ENCODE measurements at places on chromosomes 7 and 10. TPM values are rescaled to one million over a fixed set of nuclear protein-coding genes. Genes with fewer than 3 reads are reported as not detected.

MBL2 gene
- total RNA-seq = not detected

FRG2B gene
- total RNA-seq = not detected

FXYD4 gene
- total RNA-seq = not detected

SPRN gene
- total RNA-seq = not detected

LDB3 gene
- total RNA-seq = 13.2 TPM

FAM241B gene
- total RNA-seq = 6.3 TPM

NPTX2 gene
- total RNA-seq = 12.6 TPM

OPN4 gene
- not detected for total RNA-seq

DNA sequence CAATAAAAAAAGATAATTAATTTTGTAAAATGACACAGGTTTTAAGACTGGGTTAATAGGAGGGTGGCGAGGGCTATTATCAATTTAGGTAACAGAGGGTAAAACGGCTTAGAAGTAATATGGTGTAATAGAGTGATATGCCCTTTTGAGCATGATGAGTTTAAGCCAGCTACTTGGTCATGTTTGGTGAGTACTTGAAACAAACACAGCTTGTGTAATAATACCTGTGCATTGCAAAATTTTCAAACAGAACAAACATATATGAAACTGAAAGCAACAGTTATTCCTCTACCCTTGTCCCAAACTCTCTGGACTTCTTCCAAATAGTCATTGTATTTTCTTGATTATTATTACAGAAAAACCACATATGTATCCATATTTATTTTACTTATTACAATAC is 241.7 kb downstream of the MAGI2 start:
- H3K4me1 ChIP-seq = no peaks in the 10 kb centered on the region
- no peak for DNase-seq
- H3K4me3 ChIP-seq = no peak overlapping the region
- H3K27me3 ChIP-seq = no peaks in the 10 kb centered on the region
- no peak overlapping the region for H3K27ac ChIP-seq
- H3K36me3 ChIP-seq = no peaks in the 10 kb centered on the region

DNA sequence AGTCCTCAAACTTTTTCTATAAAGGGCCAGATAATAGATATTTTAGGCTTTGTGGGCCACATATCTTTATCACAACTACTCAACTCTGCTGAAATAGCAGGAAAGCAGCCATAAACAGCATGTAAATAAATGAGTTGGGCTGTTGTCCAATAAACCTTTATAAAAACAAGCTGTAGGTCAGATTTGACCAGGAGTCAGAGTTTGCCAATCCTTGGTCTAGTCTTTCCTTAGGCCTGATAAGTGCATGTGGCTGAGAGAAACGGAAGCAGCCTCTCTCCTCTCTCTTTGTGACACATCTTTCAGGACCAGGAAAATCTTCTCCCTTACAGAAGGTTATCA is 724.5 kb downstream of the GRID1 start:
- H3K4me1 ChIP-seq = peaks cover 16% of the 10 kb centered on the region
- H3K27ac ChIP-seq = no peak overlapping the region
- no peaks in the 10 kb centered on the region for H3K27me3 ChIP-seq
- DNase-seq = no peak
- H3K4me3 ChIP-seq = no peak overlapping the region
- H3K36me3 ChIP-seq = no peaks in the 10 kb centered on the region

DNA sequence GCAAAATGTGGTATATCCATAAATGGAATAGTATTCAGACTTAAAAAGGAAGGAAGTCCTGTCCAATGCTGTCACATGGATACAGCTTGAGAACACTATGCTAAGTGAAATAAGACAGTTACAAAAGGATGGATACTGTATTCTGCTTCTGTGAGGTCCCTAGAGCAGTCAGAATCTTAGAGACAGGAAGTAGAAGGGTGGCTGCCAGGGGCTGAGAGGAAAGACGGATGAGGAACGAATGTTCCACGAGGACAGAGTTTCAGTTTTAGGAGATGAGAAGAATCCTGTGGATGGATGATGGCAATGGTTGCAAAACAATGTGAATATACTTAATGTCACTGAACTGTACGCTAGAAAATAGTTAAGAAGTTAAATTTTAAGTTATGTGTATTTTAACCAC is 3.8 kb downstream of the PRKCQ start:
- H3K4me1 ChIP-seq = peaks cover 3% of the 10 kb centered on the region
- DNase-seq = no peak
- H3K27ac ChIP-seq = no peak overlapping the region
- no peaks in the 10 kb centered on the region for H3K36me3 ChIP-seq
- peaks cover 42% of the 10 kb centered on the region for H3K27me3 ChIP-seq
- H3K4me3 ChIP-seq = no peak overlapping the region

DNA sequence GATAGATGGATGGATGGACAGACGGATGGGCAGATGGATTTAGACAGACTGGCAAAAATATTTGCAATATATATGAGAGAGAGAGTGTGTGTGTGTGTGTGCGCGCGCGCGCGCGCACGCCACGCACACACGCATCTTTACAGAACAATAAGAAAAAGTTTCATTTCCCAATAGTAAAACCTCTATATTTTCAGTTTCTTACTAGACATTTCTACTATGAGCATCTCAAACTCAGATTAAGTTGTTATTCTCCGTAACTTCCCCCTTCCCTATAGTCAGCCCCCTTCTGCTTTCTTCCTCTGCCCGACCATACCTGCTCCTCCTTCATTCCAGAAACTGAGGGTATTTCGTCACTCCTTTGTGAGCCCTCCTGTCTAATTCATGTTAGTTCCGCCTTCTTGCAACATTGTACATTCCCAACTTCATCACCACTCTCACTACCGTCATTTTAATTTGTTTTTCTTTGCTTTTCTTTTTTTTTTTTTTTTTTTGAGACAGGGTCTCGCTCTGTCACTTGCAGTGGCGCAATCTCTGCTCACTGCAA is 154.4 kb upstream of the SH2B2 start:
- H3K4me1 ChIP-seq = no peaks in the 10 kb centered on the region
- no peak for DNase-seq
- H3K4me3 ChIP-seq = no peak overlapping the region
- H3K27ac ChIP-seq = no peak overlapping the region

DNA sequence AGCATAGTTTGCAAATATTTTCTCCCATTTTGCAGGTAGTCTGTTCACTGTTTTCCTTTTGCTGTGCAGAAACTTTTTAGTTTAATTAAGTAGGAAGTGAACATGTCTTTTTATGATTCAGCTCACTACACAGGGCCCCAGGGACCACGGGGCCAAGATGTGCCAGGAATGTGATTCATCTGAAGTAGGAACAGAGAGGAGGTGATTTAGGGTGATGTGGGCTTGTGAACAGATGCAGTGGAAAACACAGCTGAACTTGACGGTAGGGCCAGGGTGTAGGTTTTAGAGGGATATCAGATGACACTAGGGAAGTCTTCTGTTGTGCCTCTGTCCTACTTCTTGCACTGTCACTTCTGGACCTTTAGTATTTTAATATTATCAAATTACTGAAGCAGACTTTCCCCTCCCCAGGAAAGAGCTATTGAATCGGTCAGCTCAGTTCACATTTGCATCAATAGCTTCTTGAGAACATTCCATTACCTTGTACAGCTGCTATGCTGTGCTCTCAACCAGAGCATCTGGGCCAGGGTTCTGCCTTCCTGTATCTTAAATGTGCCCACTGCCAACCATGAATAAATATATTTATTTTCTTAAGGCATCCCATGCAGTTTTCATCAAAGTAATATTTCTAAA is 96.9 kb downstream of the OSBPL3 start:
- H3K4me3 ChIP-seq = no peak overlapping the region
- no peak overlapping the region for H3K27ac ChIP-seq
- no peaks in the 10 kb centered on the region for H3K27me3 ChIP-seq
- DNase-seq = peak; percentile 75

DNA sequence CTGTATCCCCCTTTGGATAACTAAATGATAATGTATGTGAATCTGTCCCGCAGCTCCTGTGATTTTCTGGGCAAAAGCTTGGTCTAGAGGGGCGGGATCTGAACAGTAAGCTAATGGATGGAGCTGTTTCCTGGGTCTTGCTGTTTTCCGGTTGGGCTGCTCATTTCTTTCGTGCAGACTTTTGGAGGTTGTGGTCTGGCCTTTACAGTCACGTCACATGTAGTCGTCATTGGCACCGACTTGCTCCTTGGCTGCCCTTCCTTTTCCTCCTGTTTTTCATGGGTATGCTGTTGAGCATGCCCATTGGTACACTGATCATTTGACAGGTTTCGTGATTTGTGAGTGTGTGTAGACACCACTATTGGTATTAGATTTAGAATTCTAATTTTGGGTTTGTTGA is 2.0 kb downstream of the FBH1 start:
- H3K4me3 ChIP-seq = no peak overlapping the region
- H3K36me3 ChIP-seq = peaks cover 13% of the 10 kb centered on the region
- peaks cover 51% of the 10 kb centered on the region for H3K4me1 ChIP-seq
- no peak for DNase-seq
- no peak overlapping the region for H3K27ac ChIP-seq

DNA sequence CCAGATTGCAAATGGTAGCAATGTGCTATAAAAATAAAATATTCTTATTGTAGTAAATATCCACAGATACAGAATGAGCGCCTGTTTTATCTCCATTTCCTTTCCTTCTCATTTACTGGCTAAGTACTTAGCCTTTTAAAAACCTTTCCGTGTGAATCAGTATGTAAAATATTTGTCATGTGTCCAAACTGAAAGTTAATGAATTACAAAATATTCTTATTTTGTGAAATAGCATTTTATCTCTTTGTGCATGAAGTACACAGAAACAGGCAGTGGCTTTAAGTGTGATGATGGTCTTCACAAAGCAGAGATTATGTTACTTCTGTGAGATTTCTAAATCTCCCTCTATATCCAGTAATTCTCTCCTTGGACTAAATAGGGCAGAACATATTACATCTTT is 56.7 kb upstream of the KIAA1217 start:
- no peaks in the 10 kb centered on the region for H3K4me1 ChIP-seq
- H3K27me3 ChIP-seq = no peaks in the 10 kb centered on the region
- H3K27ac ChIP-seq = no peak overlapping the region
- no peak overlapping the region for H3K4me3 ChIP-seq
- DNase-seq = no peak

DNA sequence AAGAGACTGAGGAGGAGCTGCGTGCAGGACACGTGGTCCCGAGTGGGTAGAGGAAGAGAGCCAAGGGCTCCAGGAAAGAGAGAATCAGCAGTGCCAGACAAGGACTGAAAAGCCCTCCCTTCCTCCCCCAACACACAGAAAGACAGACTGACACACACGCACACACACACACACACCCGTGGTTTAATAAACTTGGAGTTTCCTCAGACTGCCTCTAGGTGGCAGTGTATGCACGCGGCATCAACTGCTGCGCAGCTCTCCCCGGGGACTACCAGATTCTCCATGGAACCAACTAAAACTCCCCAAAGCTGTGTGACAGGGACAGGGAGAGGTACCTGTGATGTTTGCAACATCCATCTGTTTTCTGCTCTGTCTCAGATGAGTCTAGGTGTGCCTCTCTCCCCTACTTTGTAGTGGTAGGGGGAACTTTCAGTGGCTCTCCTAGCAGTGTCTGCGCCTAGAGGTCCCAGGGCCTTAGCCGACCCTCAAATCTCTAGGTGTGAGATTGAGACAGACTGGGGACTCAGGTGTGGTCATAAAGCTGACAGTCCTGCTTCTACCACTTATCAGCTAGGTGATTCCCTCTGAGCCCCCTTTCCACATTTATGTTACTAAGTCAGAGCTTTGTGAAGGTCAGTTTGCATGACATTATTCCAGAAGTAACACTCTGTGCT is 9.3 kb upstream of the TSPAN14 start:
- no peaks in the 10 kb centered on the region for H3K27me3 ChIP-seq
- no peak overlapping the region for H3K27ac ChIP-seq
- H3K4me1 ChIP-seq = peaks cover 9% of the 10 kb centered on the region
- peak; percentile 79 for DNase-seq
- H3K4me3 ChIP-seq = no peak overlapping the region

DNA sequence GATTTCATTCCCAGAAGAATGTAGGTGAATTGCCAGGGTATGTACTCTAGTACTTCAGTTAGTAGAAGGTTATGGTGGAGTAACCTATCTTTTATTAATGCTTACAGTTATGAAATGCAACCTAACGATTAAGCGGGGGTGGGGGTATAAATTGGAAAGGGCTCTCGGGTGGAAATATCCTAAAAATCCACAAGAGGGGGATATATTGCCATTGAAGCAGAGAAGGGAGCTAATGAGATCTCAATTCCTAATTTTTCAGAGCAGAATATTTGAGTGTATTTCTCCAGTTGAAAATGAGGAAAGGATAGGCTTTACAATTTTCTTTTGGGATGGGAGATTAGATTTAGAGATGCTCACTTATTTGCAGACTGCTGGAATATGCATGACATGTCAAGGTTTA is 90.8 kb downstream of the DNAJB9 start:
- H3K27me3 ChIP-seq = no peaks in the 10 kb centered on the region
- H3K36me3 ChIP-seq = no peaks in the 10 kb centered on the region
- no peak overlapping the region for H3K27ac ChIP-seq
- H3K4me1 ChIP-seq = peaks cover 12% of the 10 kb centered on the region
- DNase-seq = no peak

DNA sequence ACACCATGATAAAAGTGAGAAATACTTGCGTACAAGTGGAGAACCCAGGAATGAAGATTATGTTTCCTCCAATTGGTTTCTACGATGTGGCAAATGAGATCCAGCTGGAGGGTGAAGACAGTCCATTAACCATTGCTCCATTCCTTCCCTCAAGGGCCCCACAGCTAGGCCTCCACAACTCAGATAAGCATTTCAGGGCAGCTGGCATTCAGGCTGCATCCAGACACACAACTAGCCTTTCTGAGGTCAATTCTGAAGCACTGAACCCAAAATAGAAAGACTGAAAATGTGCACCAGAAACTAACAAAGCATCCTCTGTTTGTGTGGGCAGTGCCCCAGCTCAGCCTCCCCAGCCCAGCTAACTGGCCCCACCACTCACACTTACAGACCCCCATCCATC is 94.8 kb downstream of the GSAP start:
- H3K27ac ChIP-seq = no peak overlapping the region
- DNase-seq = no peak
- no peaks in the 10 kb centered on the region for H3K27me3 ChIP-seq
- no peak overlapping the region for H3K4me3 ChIP-seq
- H3K4me1 ChIP-seq = peaks cover 5% of the 10 kb centered on the region

Measured in sigmoid colon (tissue), 7 donors.